SK-MEL-5 (cell line): ENCODE measurements at places on chromosomes 1 and 21. TPM values are rescaled to one million over a fixed set of nuclear protein-coding genes. Genes with fewer than 3 reads are reported as not detected.

GRCh38 chr1:220809704-220810103 is 23.0 kb downstream of the MTARC1 start:
- no peak for DNase-seq

DNA sequence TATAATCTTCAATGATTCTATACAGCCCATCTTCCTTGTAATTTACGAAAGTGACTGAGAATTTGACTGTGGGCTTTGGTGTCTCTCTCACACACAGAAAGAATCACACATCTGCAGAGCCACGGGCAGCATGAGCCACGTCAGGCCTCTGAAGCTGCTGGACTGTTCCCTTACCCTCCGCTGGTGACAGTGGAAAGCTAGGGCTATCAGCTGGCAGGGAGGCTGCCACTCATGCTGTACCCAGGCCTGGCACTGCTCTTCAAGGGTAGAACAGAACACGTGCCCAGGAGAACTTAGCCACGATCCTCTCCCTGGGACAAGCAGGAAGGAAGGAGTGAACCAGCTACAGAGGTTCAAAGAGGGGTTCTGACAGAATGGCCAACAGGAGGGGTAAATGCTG is 90.7 kb downstream of the JAK1 start:
- DNase-seq, result no peak

GRCh38 chr1:52862666-52863458 is 20.3 kb downstream of the ZYG11A start:
- no peak for DNase-seq

- DNase-seq, result no peak
These were observed 505.2 kb downstream of the SMYD3 start for GRCh38 chr1:246001837-246002230.

DNA sequence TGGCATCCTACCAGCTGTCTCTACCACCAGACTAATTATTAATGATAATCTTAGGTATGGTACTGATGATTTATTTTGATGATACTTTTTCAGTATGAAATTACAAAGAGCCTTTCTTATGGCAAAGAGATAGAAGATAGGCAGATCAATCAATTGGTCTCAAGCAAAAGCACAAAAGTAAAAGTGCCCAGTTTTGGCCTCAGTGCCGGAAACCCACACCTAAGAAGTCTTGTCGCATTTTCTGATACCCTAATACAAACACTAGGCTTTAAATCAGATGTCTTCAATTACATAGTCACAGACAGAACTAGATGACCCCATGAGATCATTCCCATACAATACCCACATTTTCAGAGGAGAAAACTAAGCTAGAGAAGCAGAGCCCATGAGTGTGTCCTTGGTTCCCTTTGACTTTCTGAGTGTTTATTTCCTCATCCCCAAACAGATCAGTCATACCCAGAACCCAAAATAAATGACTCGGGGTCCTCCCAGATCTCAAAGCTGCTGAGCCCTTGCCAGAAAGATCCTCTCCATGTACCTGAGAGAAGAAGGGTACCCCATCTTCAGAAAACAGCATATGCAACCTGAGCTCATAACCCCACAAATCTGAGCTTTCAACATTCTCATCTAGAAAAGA is 7.7 kb downstream of the ITPKB start:
- no peak for DNase-seq

GRCh38 chr1:164188497-164188896 is 370.5 kb upstream of the PBX1 start:
- DNase-seq, result no peak

DNA sequence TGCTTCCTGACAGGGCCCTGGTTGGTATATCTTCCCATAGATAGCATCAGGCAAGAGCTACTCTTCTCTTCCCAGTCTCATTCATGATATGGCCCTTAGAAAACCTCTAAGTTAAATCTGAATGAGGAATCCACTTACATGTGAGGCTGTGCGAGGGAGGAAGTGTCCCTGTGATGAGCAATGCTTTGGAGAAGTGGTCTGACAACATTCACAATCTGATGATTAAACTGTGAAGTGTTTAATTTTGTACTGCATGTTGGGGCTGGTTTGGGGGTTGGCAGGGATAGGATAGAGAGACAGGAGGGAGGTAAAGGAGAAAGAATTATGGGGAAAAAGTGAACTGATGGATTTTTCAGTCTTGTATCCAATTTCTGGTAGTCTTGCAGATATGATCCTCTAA is 421.2 kb upstream of the DAB1 start:
- DNase-seq, result no peak

- no peak for DNase-seq
These were observed 181.1 kb upstream of the APP start for GRCh38 chr21:26351661-26352060.

GRCh38 chr1:30522031-30523004 is 201.1 kb downstream of the MATN1 start:
- DNase-seq, result no peak

DNA sequence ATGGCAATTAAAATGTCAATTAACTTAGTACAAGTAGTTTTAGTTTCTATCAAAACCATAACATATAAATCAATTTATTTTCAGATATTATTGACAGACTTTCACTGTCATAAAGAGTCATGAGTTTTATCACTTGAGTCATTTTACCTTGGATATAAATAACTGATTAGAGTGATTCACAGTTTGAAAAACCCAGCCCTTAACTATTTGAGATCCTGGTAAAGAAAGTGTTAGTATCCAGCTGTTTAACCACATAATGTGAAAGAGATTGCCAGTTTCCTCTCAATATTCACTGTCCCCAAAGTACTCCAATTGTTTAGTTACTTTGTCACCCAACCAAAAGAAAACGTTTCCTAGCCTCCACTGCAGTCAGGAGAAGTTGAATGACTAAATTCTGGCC is 91.3 kb downstream of the UCHL5 start:
- DNase-seq, result no peak

NFIA gene
- 12.5 and 12.6 TPM in 2 replicates for total RNA-seq

UTS2 gene
- total RNA-seq, result not detected in 2 replicates

AADACL3 gene
- total RNA-seq, result not detected in 2 replicates

NT5C1A gene
- total RNA-seq, result 0.13 TPM in 2 replicates

VSIG8 gene
- total RNA-seq, result not detected in 2 replicates

HFM1 gene
- total RNA-seq, result 2.9 and 6.8 TPM in 2 replicates
